ENCODE measurements at places on chromosomes 2 and 18.

GRCh38 chr2:46184794-46185583 lies 112.2 kb upstream of the EPAS1 start:
- no peak for DNase-seq

DNA sequence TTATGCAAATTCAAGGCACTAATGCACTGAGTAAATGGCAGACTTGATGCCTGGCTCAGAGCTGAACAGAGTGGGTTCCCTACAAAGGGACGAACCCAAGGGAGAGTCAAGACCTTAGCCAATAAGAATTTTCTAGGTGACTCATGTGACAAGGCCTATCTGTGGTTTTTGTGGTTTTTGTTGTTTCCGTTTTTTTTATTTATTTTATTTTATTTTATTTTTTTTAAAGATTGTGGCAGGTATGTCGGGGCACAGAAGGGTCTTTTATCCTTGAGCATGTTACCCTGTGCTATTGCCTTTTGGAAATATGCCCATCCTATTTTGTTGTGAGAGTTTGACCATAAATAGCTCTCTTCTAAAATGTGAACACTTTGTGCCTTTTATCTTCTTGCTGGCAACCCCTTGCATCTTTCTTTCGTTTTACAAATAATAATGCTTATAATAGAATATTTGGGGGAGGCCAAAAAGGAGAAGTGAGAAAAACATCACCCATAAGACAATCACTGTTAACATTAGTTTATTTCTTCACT lies 113.4 kb upstream of the AQP4 start:
- no peak for DNase-seq

GRCh38 chr18:47457614-47458013 lies 206.2 kb upstream of the SKOR2 start:
- DNase-seq: no peak

DNA sequence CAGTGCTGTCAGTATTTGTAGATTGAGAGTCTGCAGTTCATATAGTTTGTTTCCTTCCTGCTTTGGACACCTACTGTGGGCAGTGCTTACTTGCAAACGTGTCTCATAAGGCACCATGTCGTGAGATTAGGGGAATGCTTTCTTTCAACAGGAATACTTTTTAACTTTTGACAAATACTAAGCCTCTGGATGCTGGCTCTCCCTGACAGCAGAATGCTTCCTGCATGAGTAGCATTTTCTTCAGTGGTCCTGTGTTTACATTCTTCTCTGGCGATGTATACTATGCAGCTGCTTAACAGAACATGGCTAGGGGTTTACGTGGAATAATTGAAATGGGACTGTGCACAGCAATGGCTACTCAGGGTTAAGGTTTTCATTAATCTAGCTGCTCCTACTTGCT lies 807.5 kb downstream of the MBD2 start:
- DNase-seq: peak; percentile 7

GRCh38 chr2:74031959-74032287 lies 47.2 kb downstream of the TET3 start:
- DNase-seq: no peak

DNA sequence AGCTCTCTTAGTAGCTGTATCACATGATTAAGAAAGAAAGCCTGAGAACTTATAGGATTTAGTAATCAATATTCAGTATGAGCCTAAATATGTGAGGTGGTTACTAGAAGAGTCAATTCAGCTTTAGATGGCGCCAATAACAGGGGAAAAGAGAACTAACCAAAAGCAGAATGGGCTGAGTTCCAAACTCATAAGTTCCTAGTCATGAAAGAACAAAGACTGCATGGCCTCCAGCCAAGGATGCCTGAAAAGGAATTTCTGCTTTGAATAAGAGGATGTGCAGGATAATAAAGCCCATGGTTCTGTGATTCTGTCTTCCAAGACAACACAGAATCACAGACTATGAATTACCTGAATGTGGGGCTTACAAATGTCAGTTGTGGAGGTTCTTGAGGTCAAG lies 196.5 kb downstream of the SATB2 start:
- peak; percentile 61 for DNase-seq

DNA sequence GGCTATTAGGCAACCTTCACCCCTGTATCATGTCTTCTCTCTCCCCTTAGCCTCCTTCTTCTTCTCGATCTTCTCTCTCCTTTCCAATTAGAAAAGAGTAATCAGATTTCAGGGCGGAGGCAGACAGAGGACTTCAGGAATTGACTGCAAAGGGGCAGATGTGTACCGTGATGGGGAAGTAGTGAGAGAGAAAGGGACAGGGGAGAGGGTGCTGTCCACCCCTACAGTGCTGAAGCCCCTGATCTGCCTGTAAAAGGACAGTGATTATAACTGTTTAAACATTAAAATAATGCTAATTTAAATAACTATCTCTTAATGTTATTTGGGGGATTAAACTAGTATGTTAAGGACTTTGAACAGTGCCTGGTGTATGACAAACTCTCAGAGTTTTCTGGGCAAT lies 178.5 kb downstream of the ACTR3 start:
- peak; percentile 38 for DNase-seq

GRCh38 chr2:211854832-211855231 lies 683.8 kb downstream of the ERBB4 start:
- DNase-seq: no peak

Measured in tongue (tissue), 3 donors.